ENCODE measurements at places on chromosomes 7 and 10.

DNA sequence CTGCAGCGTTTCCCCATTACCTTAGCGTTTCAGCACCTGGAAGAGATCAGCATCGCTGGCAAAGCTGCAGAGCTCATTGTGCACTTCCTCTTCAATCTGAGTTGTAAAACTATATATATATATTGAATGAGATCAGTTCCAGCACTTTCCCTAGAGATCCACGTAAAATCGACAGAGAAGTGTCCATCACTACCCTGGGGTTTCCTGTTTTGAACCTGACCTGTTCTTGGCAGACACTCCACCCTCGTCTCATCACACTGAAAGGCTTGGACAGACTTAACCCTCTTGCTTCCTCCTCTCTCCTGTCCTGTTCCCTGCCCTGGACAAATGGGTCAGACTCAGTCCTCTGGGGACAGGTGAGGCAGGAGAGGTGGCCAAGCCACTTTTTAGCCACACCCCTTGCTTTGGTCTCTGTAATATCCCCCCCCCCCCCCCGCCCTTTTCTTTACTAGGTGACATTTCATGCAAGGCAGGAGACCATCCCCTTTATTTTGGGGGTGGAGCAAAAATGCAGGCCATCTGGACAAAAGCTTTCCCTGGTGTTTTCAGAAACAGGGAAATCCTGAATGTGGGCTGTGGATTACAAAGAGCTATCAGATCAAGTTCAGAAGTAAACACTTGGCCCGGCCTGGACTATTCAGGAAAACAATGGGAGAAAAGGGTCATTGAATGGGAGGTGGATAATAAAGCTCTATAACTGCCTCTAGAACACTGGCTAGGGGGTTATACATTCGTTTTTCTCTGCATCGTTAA is 83.7 kb upstream of the KDM7A start:
- DNase-seq, result no peak

GRCh38 chr10:130337305-130337640 is 201.1 kb downstream of the GLRX3 start:
- DNase-seq, result no peak

DNA sequence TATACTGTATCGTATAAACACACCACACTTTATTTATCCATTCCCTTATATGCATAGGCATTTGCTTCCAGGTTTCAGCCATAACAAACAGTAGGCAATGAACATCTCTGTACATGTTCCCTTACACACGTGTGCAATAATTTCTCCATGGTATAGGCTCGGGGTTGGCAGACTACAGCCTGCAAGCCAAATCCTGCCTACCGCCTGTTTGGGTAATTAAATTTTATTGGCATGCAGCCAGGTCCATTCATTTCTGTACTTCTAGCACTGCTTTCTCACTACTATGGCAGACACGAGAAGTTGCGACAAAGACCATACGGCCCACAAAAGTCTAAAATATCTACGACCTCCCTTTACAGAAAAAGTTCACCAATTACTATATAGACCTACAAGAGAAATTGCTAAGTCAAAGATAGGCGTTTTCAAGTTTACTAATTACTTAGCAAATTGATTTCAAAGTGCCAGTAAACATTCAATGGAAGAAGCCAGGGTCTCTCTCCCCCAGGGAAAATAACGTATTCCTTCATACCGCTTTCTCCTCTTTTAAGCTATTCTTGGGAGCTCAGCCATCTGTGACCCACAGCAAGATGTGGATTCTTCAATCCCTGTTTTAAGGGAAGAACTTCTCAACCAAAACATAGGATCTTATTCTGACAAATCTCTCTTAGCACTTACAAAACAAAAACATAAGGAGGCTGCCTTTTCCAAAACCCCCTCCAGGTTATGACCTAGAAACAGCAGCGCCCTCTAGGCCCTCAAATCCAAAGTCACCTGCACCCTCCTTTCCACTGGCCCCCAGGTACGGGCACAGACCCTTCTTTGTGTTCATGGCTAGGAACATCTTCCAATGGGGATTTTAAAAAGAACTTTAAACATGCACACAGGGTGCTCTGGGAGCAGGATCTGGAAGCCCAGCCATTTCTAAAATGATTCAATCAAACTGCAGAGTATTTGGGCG is 100.5 kb downstream of the FGFR2 start:
- peak; percentile 61 for DNase-seq

DNA sequence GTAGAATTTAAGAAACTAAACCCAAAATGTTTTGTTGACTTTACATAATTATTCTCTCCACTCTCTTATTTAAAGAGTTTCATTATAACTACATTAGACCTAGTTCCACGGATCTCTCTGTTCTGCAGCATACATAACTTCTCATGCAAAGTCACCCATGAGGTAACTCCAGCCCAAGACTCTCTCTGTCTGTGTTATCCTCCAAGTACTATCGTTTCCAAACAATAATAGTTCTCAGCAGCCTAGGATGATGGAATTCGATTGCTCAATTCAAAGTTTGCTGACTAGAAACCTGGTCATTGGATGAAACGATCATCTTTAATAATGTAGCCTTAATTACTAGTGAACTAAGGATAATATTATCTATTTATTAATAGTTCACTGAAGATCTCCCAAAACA is 203.1 kb upstream of the PTN start:
- no peak for DNase-seq

GRCh38 chr10:49081547-49082275 is 33.6 kb downstream of the VSTM4 start:
- no peak for DNase-seq

GRCh38 chr10:5461203-5461588 is 38.2 kb downstream of the CALML5 start:
- no peak for DNase-seq

DNA sequence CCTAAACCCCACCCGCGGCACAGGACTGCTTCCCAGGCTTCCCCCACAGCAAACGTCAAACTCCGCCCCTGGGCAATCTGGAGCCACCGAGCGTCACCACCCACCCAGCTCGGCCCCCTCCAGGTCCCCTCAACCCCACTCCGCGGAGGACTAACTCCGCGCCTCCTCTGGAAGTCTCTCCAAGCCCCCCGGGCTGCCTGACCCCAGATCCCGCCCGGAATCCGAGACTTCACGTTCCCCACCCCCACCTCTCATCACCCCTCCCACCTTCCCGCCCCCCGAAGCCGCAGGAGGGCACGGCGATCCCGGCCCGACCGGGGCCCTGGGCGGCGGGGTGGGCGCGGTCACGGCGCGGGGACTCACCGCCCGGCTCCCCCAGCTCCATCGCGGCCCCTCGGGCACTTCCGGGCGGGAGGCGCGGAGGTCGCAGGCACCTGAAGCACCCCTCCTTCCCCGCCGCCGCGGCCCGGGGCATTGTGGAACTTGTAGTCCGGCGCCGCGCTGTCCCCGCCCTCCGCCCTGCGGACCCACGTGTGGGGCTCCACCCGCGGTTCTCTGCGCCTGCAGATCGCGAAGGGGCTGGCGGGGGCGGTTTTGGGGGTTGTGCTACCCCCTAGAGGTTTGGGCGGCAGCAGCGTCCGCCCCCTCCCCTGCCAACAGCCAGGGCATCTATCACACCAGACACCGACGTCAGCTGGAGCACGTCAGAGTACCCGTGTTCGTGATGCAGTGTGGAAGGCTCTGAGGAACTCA is at the start of gene TMUB1:
TMUB1 (minus strand) TSS at position 423 of the 753 bp plus-strand sequence. CDS start 930 bp downstream, outside the sequence.
- DNase-seq, result peak; percentile 70

DNA sequence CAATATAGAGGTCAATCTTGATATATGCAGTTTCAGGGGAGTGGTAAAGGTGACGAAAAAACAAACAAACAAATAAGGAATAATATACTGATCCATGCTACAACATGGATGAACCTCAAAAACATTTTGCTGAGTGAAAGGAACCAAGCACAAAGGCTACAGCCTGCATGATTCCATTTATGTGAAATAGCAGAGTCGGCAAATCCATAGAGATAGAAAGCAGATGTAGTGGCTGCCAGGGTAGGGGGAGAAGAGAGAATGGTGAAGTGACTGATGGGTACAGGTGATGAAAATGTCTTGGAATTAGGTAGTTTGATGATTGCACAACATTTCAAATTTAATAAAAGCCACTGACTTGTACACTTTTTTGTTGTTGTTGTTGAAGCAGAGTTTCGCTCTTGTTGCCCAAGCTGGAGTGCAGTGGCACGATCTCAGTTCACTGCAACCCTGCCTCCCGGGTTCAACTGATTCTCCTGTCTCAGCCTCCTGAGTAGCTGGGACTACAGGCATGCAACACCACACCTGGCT is 71.8 kb downstream of the MALRD1 start:
- DNase-seq, result no peak

DNA sequence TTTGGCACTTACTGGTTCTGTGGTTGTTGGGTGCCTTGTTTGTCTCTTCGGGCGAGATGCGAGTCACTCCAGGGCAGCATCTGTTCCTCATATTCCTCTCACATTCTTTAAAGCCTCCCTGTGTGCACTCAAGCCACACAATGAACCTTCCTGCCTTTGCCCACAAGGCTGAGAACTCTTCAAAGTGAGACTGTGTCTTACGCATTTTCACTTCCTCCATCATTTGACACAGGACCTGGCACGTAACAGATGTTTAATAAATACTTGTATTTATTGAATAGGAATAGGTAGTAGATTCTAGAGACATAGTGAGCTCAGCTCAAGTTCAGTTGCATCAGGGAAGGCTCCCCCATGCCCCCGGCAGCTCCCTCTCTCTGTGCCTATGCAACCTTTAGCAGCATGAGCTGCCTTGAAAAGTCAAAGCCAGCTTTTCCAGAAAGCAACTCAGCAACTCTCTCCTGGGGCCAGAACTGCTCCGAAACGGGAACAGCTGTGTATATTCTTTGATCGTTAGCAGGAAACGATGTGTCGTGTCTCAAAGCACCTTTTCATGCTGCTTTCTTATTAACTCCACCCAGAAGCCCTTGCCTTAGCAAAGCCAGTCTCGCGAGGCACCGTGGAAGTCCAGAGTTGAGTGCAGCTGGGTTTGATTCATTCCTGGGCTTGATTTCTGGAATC is 97.5 kb downstream of the PFKFB3 start:
- no peak for DNase-seq

DNA sequence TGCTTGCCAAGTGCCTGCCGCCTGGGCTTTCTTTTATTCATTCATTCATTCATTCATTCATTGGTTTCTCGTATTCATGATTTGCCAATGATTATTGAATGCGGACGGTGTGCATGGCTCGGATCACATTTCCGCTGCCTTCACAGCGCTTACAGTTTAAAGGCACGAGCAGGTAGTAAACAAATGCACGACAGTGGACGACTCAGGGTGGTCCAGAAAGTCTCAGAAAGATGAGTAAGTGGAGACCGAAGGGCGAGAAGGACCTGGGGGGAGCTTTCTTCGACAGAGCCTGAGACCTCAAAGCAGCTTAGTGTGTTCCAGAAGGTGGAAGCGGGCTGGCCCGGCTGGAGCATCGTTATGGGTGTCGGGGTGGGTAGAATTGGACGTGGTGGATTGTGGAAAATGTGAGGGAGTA is 506 bp downstream of the MCM10 start:
- DNase-seq, result no peak

GRCh38 chr10:98997596-98997995 is 238.1 kb downstream of the HPSE2 start:
- DNase-seq, result no peak

- DNase-seq, result no peak
Observed at GRCh38 chr7:44400033-44400511, 74.7 kb upstream of the CAMK2B start.

DNA sequence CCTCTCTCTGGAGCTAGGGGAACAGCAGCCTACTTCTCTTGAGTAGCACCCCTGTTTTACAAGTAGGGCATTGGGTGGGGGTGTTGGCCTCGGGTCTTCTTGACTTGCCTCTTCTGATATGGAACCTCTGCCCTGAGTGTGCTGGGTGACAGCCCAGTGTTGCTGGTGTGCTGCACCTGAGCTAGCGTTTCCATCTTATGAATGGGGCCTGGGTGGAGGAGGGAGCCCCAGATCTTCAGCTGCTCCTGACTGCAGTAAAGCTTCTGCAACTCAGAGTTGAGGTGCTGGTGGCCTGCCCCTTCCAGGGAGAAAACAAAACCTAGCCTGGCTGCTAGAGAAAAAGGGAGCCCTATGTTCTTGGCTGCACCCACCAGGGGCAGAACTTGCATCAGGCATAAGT is 202.5 kb upstream of the SHH start:
- DNase-seq, result no peak

DNA sequence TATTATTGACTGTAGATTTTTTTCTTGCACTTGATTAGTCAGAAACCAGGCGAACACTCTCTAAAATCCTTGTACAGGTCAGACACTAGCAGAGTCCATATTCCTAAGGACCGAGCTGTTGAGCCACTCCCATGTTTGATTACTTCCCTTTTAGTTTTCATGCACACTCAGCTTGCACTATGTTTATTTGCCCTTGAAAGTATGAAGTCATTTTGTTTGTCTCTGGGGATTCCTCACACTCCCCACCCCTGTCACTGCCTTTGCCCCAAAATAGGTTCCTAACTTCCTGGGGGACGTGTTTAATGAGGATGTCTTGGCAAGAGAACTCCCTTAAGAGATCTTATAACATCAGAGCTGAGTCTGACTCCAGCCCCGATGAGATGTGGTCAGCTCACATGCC is 182.1 kb downstream of the EVX1 start:
- no peak for DNase-seq
